Mesothelial cell of epicardium (in vitro differentiated cells): ENCODE measurements at places on chromosomes 5 and 9.
A peak's percentile ranks its signal among the peaks of the same experiment; 100 is the strongest.

GRCh38 chr5:40601198-40601868 lies 78.4 kb upstream of the PTGER4 start:
- no peak overlapping the region for H3K4me3 ChIP-seq
- peaks cover 5% of the 10 kb centered on the region for H3K4me1 ChIP-seq
- H3K36me3 ChIP-seq, result no peaks in the 10 kb centered on the region
- H3K27me3 ChIP-seq, result no peaks in the 10 kb centered on the region

GRCh38 chr5:41182666-41183065 lies 30.7 kb downstream of the C6 start:
- H3K4me3 ChIP-seq, result no peak overlapping the region
- no peaks in the 10 kb centered on the region for H3K27me3 ChIP-seq
- H3K36me3 ChIP-seq, result no peaks in the 10 kb centered on the region
- H3K4me1 ChIP-seq, result no peaks in the 10 kb centered on the region

GRCh38 chr5:5592541-5592940 lies 170.1 kb downstream of the ICE1 start:
- DNase-seq, result no peak
- H3K4me3 ChIP-seq, result no peak overlapping the region
- H3K27ac ChIP-seq, result no peak overlapping the region
- H3K36me3 ChIP-seq, result no peaks in the 10 kb centered on the region

DNA sequence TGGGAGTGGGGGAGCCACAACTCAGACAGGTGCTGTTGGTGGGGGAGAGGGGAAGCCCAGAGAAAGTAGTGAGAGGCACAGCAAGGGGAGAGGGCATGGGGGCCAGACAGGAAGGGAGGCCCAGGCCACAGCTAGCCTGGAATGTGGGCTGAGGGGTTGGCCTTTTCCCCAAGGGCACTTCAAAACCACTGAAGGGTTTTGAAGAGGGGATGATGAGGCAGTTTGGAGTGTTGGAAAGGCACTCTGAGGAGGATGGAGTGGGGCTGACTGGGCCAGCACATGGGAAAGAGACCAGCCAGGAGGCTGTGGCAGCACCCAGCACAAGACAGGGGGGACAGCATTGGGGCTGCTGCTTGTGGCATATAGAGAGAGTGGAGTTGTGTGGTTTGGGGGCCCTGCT lies 3.8 kb downstream of the PSD2 start:
- H3K36me3 ChIP-seq, result no peaks in the 10 kb centered on the region
- H3K27me3 ChIP-seq, result peaks cover 95% of the 10 kb centered on the region
- H3K4me3 ChIP-seq, result no peak overlapping the region
- H3K4me1 ChIP-seq, result peaks cover 3% of the 10 kb centered on the region
- H3K27ac ChIP-seq, result no peak overlapping the region

DNA sequence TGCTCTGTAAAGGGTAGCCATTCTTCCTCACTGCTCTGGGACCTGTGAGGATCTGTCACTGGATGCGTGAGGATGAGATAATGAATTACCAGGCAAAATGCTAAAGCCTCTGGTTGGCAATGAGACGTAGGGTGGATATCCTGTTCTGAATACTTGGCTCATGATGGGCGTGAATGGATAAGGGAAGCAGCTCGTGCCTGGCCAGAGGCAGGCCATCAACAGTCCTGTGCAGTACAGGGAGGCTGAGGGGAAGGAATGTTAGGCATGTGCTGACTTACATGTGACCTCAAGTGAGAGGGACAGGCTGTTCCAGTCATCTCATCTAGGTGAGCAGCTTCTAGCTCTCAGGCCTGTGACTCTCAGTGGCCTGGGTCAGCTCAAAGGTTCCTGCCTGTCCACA lies 172.8 kb downstream of the CARTPT start:
- peaks cover 19% of the 10 kb centered on the region for H3K4me1 ChIP-seq
- no peak overlapping the region for H3K4me3 ChIP-seq
- H3K36me3 ChIP-seq, result no peaks in the 10 kb centered on the region

- H3K27me3 ChIP-seq, result no peaks in the 10 kb centered on the region
- H3K36me3 ChIP-seq, result no peaks in the 10 kb centered on the region
- H3K27ac ChIP-seq, result peak overlapping the region; percentile 83
- no peak for DNase-seq
- peak overlapping the region; percentile 0 for H3K4me3 ChIP-seq
These were observed 7.5 kb downstream of the ZNF608 start for GRCh38 chr5:124738681-124739633.

- H3K27me3 ChIP-seq, result peaks cover 74% of the 10 kb centered on the region
- H3K36me3 ChIP-seq, result no peaks in the 10 kb centered on the region
- H3K27ac ChIP-seq, result no peak within 1 kb of the TSS
- DNase-seq, result no peak
These were observed at the start of gene DOCK2 for GRCh38 chr5:169637085-169637548. TSS of gene DOCK2 (plus strand) at chr5:169637275. CDS start at chr5:169637327, 52 bp downstream.

DNA sequence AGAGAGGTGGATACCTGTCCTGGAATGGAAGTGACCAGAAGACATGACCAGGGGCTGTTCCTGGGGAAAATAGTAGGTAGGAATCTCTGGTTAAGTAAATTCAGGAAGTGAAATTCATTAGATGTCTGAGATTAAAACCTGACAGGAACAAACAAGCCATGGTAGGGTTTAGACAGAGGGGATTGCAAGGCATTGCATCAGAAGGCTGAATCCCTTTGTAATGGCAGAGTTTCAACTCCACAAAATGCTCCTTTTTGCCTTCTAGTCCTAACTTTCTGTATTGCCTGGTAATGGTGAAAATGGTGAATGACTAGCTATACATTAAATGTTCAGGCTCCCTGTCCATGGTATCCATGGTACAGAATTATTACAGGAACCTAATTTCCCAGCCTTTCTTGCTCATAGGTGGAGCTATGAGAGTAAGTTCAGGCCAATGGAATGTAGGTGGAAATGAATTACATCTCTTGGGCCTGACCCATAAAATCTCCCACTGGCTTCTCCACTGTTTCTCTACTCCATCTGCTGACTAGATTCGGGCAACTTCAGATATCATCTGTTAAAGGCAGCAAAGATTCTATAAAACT lies 113.4 kb upstream of the CNTLN start:
- peaks cover 2% of the 10 kb centered on the region for H3K36me3 ChIP-seq
- DNase-seq, result no peak
- H3K4me3 ChIP-seq, result no peak overlapping the region
- H3K4me1 ChIP-seq, result peaks cover 8% of the 10 kb centered on the region
- no peaks in the 10 kb centered on the region for H3K27me3 ChIP-seq

DNA sequence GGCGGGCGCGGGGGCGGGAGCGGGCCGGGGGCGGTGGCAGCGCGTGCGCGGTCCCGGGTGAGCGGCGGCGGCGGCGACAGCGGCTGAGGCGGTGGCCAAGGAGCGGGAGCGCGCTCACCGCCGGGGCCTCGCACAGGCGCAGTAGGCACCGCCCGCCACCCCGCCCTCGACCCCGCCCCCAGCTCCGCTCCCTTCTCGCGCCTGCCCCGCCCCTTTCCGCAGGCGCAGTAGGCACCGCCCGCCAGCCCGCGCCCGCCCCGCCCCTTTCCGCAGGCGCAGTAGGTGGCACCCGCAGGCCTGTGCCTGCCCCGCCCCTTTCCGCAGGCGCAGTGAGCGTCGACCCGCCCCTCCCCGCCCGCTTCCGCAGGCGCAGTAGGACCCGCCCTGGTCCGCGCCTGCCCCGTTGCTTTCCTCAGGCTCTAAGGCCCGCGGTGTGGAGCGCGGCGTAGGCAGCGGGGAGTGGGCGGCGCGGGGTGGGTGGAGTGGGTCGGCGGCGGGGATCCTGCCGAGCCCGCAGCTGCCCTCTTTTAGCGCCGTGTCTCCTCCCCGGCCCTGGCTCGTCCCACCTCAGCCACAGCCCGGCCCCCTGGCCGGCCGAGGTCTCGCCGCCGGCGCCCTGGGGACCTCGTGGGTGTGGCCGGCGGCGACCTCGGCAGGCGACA lies at the start of gene CAMSAP1:
Gene CAMSAP1, minus strand, starts transcription at position 116 of the 662 bp plus-strand sequence. CDS start 387 bp downstream, outside the sequence.
- peaks cover 48% of the 10 kb centered on the region for H3K4me1 ChIP-seq
- DNase-seq, result peak; percentile 96
- H3K27me3 ChIP-seq, result no peaks in the 10 kb centered on the region
- H3K36me3 ChIP-seq, result peaks cover 25% of the 10 kb centered on the region
- peak within 1 kb of the TSS; percentile 86 for H3K4me3 ChIP-seq

GRCh38 chr5:89922161-89922560 lies 487.4 kb downstream of the CETN3 start:
- H3K4me1 ChIP-seq, result no peaks in the 10 kb centered on the region
- no peak overlapping the region for H3K27ac ChIP-seq
- H3K36me3 ChIP-seq, result no peaks in the 10 kb centered on the region
- no peaks in the 10 kb centered on the region for H3K27me3 ChIP-seq

DNA sequence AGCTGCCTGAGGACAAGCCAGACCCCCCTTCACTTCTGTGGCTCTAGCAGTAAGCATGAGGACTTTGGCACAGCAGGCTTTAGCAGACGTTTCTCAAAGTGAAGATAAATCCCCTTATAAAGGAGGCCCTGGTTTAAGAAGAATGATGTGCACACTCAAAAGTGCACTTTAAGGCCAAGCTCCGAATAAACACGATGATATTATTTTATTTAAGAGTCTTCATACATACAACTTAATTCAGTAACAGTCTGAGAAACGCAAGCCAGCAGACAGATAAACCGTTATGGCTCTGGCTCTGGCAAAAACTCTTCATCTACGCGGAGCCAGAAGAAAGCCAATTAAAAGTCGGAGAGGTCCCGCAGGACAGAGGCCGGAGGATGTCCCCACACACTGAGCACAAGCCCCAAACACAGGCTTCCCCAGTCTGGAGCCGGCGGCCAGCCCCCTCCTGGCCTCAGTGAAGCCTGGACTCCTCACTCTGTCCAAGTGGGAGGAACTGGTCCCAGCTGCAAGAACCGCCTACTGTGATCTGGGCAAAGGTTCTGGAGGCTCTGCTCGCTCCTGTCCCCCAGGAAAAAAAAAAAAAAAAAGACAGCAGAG lies 44.6 kb downstream of the ADAMTS2 start:
- peaks cover 4% of the 10 kb centered on the region for H3K4me1 ChIP-seq
- H3K4me3 ChIP-seq, result no peak overlapping the region
- no peak for DNase-seq
- H3K36me3 ChIP-seq, result no peaks in the 10 kb centered on the region
- H3K27ac ChIP-seq, result peak overlapping the region; percentile 21

DNA sequence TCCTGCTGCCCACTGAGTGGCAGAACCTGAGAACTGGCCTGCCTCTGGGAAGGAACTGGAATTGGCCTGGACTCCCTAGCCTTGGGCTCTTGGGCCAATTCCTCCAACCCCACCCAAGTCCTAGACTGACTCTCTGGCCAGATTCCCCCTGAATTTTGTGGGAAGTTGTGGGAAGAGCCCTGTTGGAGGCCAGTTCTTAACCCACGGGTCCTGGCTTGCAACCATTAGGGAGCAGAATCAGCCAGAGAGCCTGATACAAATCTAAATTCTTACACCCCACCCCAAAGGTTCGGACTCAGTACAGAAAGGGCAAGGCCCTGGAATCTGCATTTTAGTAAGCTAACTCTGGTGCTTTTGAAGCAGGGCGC lies 125.3 kb upstream of the SLC25A48 start:
- no peaks in the 10 kb centered on the region for H3K36me3 ChIP-seq
- no peak for DNase-seq
- H3K27ac ChIP-seq, result peak overlapping the region; percentile 41
- H3K4me3 ChIP-seq, result no peak overlapping the region
- H3K4me1 ChIP-seq, result peaks cover 58% of the 10 kb centered on the region

DNA sequence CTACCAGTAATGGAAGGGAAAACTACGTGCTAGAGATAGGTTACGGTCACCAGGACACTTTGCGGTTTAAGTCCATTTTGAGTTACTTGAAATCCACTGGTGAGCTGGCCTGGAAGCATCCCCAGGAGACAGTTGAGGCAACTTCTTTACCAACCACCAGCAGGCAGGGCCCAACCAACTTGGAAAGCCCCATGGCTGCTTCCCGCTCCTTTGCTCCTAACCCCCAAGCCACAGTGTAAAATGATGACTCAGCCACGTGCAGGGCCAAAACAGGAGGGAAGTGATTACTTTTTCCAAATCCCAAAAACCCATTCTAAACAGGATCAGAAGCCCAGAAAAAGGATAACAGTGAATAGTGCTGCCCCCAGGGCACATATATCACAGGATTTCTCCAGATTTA lies 87.4 kb downstream of the PAX5 start:
- no peak overlapping the region for H3K4me3 ChIP-seq
- no peaks in the 10 kb centered on the region for H3K36me3 ChIP-seq
- H3K4me1 ChIP-seq, result no peaks in the 10 kb centered on the region
- DNase-seq, result no peak
- no peak overlapping the region for H3K27ac ChIP-seq
- H3K27me3 ChIP-seq, result peaks cover 50% of the 10 kb centered on the region

DNA sequence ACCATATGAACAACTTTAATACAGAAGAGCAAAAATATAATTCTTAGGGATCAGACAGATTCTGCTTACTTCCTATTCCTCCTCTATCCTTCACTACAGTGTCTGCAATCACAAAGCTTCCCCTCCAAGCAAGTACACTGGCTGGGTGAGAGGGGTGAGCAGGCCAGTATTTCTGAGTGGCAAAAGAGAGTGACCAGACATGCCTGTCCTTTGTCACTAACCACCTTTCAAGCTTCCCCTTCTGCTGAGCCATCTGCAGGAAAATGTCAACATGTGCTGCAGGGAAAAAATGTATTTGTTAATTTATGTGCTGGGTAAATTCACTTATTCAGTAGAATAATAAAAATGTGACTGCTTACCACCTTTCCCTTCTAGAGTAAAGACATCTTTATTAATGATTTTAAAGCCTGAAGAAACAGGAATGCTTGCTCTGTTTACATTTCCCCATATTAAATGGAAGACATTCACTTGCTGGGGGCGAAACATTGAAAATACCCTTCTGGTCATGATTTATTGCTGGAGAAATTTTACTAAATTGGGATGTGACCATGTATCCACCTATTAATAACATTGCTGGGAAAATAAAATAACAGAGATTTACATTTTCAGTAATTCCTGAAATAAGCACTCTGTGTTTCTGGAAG lies 84.9 kb downstream of the SPOCK1 start:
- H3K4me1 ChIP-seq, result peaks cover 6% of the 10 kb centered on the region
- H3K4me3 ChIP-seq, result no peak overlapping the region
- peaks cover 21% of the 10 kb centered on the region for H3K27me3 ChIP-seq
- DNase-seq, result no peak
- H3K27ac ChIP-seq, result no peak overlapping the region
